ENCODE measurements at places on chromosomes 13 and 19.

DNA sequence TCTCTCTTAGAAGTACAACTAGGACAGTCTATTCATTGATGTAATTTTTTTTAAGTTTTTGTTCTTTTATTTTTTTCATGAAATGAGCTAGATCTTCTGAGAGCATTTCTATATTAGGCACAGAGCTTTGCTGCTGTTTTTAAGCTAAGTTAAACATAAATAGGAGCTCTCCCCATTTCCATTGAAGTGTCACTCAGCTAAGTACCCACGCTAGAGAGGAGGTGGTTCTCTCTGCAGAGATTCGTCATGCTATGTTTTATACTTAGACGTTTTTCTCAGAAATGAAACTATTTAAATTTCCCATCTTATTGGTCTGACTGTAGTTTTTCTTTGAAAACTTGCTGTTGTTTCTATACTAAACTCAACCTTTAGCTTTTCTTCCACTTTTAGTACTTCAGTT is 271.5 kb downstream of the PCDH9 start:
- peak; percentile 76 for DNase-seq

DNA sequence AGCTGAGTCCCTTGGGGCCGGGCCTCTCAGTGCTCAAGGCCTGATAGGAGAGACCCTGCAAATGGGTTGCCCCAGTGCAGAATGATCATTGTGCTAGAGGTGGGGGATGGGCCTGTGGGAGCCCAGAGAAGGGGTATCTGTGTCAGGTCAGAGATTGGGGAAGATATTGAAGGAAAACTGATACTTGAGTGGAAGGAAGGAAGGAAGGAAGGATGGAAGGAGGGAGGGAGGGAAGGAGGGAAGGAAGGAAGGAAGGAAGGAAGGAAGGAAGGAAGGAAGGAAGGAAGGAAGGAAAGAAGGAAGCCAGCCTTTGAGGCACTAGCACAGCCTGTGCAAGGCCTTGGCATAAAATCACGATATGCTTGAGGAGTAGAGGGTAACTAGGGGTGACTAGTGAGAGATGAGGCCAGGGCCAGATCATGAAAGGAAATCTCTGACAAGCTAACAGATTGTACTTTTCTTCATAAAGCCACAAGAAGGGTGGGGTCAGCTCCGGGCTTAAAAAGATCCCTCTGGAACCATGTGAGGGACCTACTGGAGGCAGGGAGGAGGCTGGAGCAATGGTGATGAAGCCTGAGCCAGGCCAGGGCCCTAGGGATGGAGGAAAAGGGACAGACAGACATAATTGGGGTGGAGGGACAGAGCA is 11.4 kb downstream of the PTH2 start:
- no peak for DNase-seq

- DNase-seq, result no peak
Measured at GRCh38 chr19:6521718-6522646, 8.8 kb upstream of the TNFSF9 start.

GRCh38 chr19:35509018-35509652 is 4.3 kb downstream of the DMKN start:
- DNase-seq, result no peak

- DNase-seq, result no peak
Measured at GRCh38 chr13:28429685-28430290, 65.1 kb downstream of the FLT1 start.

DNA sequence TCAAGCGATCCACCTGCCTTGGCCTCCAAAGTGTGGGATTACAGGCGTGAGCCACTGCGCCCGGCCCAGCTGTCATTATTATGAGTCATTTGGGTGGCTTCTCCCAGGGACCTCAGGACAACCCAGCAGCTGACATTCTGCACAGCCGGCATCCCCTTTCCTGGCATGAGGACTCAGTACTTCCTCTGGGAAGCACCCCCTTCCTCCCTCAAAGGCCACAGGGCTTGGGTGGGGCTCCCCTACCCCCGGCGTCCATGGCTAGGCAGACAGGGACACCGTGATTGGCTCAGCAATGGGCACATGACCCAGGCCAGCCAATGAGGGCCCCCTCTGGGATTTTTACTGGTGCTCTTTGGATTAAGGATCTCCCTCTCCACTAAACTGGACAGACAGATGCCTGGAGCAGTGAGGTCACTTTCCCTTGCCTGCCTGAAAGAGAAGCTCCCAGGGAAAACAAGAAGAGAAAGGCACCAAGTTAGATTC is 6.0 kb downstream of the KANK2 start:
- no peak for DNase-seq

- DNase-seq, result no peak
Measured at GRCh38 chr13:25890671-25891212, 161.1 kb downstream of the SHISA2 start.

GRCh38 chr13:29713839-29714238 is 118.4 kb upstream of the SLC7A1 start:
- no peak for DNase-seq

DNA sequence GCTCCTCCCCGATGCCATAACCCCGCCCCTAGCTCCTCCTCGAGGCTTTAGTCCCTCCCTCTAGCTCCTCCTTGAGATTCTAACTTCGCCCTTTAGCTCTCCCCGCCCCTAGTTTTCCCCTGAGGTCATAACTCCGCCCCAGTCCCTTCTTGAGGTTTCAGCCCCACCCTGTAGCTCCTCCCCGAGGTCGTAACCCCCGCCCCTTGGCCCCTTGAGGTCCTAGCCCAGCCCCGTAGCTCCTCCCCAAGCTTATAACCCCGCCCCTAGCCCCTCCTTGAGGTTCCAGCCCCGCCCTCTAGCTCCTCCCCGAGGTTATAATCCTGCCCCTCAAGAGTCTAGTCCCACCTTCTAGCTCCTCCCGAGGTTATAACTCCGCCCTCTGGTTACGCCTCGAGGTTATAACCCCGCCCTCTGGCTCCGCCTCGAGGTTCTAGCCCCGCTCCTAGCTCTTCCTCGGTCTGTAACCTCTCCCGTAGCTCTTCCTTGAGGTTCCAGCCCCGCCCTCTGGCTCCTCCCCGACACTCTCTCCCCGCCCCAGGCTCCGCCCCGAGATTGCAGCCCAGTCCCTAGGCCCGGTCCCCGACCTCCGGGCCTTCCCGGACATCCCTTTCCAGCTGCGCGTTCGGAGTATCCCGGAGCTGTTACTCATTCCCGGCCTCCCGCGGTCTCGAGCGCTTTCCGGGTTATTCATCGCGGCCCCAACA is 1.4 kb downstream of the PLAUR start:
- DNase-seq, result peak; percentile 99

DNA sequence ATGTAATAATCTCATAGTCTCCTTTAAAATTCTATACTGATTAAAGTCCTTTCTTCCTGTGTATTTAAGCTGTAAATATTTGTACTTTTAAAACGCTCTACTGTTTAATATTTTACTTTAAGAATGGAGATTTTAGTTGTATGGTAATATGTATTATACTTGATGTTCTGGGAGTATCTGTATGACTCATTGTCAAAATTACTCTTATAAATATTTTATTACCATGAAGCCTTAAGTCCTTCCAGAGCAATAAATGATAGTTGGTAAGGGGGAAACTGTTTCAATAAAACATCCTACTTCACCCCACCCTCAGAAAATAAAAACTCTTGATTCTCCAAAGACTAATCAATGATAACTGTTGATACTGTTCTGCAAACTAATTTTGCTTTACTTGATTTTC is 6.4 kb downstream of the PCDH9 start:
- DNase-seq, result no peak

GRCh38 chr19:40800339-40800996 is 1.5 kb downstream of the EGLN2 start:
- DNase-seq, result no peak

- no peak for DNase-seq
Measured at GRCh38 chr19:2084993-2085720, 11.0 kb downstream of the MOB3A start.

DNA sequence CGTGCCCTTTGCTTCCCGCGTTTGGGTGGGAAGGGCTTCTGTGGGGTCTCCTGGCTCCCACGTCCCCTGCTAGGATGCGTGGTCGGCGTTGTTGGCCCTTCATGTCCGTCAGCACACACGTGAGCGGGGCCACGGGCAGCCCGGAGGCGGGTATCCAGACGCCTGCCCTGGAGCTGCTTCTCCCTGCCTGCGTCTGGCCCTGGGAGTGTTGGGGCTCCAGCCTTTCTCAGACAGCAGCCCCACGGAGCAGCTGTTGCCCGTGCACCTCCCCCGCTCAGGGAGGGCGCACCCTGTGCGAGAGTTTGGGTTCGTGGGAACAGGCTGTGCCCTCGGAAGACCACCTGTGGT is 14.5 kb downstream of the DAZAP1 start:
- DNase-seq, result no peak

- DNase-seq, result no peak
Measured at GRCh38 chr13:47303626-47304025, 406.8 kb upstream of the HTR2A start.

DNA sequence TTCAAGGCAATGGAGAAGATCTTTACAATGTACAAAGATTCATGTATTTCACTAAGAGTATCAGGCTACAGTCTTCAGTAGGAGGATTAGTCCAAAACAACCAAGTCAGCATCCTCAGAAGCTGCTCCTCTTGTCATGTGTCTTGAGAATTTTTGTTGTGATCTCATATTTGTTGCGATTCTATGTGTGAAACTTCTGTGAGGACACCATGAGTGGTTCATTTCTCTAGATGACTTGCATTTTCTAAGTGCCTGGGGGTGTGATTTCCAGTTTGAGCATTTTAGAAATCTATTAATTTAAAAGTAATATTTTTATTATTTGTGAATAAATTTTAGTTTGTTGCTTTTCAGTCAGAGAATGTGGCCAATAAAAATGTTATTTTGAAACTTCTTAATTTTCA is 94.5 kb downstream of the RAP2A start:
- no peak for DNase-seq

DNA sequence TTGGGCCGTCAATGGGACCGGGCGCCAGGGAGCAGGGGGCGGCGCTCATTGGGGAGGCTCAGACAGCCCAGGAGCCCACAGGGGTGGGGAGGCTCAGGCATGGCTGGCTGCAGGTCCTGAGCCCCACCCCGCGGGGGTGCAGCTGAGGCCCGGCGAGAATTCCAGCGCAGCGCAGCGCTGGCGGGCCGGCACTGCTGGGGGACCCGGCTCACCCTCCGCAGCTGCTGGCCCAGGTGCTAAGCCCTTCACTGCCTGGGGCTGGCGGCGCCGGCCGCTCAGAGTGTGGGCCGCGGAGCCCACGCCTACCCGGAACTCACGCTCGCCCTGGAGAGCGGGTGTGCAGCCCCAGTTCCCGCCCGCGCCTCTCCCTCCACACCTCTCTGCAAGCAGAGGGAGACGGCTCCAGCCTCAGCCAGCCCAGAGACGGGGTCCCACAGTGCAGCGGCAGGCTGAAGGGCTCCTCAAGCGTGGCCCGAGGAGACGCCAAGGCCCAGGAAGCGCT is 1227.4 kb downstream of the PCDH17 start:
- no peak for DNase-seq
